ENCODE measurements at places on chromosomes 13 and 19.
A peak's percentile ranks its signal among the peaks of the same experiment; 100 is the strongest.

DNA sequence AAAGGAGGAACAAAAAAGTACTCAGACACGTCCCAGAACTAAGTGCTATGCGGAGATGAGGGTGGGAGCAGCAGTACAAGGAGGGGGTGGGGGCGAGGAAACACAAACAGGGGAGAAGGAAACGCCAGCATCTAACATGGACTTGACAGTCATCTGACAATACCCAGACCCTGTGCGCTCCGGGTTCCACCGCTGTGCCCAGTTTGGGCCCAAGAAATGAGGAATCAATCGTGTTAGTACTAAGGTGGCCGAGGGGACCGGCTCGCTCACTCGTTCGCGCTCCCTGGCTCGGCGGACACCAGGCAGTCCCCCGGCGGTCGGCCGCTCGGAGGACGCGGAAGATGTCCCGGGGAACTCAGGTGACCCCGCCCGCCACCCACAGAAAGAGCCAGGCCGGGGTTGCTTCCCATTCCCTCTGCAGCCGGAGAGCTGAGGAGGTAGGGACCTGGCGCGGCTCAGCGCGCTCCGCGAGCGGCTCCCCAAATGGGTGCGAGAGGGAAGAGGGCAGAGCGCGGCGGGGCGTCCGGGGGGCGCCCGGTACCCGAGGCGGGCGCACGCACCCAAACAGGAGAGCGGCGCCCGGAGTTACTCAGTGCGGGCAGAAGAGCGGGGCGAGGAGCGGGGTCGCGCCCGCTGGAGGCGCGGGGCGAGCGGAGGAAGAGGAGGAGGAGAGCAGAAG lies 616 bp downstream of the TSHZ3 start:
- DNase-seq = no peak

GRCh38 chr13:77919246-77919920 lies 752 bp upstream of the EDNRB start:
- DNase-seq = no peak

GRCh38 chr13:20713751-20714150 lies 10.3 kb downstream of the IL17D start:
- DNase-seq = no peak

GRCh38 chr13:75550159-75550567 lies 572 bp downstream of the UCHL3 start:
- DNase-seq = no peak

- DNase-seq = peak; percentile 35
Measured at GRCh38 chr19:32224371-32225244, 120.8 kb upstream of the ZNF507 start.

- DNase-seq = no peak
Measured at GRCh38 chr19:4052993-4053422, 13.7 kb downstream of the ZBTB7A start.
